NCI-H2107 (cell line): ENCODE measurements at places on chromosomes 1 and 21.

DNA sequence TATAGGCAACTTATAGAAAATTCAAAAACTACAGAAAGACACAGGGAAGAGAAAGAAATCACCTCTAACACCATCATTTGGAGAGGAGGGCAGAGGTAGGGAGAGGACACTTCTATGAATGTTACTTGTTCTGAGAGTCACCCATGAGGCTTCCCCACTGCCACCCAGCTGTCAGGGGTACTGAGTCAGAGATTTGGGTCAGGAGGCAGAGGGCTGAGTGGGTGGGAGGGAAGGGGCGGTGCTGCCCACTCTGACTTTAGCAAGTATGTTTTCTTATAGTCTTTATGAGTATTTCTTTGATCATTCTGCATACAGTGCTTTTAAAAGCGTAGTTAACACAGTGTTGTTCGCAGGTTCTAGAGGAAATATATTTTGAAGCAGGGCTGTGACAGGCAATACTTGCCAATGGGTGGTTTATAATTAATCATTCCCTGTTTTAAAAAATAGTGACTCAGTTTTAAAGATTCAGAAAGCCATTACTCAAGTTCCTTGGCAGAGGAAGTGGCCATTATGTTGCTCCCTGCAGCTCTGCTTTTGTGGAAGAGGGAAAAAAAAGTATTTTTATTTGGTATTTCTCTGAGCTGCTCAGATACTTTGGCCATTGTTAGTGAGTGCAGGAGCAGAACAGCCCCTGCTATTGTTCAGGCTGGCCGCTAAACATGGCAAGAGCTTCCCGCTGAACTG is 18.3 kb downstream of the IL6R start:
- no peak for DNase-seq

DNA sequence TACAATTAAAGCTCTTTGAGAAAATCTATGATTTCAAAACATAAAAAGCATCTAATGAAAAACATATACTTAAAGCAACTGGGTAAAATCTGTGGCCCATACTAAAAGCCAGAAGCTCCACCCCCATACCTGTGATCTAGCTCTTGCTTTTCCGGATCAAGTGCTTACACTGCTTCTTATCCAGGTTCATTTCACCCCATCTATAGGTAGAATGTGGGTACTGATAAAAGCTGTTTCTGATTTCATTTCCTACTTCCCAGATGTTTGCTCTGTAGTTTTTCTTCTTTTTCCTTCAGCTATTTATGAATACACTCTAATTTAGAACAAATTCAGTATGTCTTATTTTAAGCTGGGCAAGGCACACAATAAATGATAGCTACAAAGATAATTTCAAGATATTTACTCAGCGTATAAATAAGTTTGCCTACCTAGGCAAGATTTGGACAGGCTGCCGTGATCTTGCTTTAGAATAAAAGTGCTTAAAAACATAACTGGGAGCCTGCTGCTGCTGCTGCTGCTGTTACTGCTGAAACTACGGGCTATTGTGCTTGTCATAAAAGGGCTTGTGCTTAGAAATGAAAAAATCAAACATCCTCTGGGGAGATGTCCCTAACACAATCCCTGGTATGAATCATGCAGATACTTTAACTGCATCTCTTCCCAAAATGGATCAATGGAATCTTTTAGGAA is 2.1 kb downstream of the SIPA1L2 start:
- peak; percentile 76 for DNase-seq

- no peak for DNase-seq
These were observed 2.8 kb upstream of the RGS5 start for GRCh38 chr1:163205513-163205912.

GRCh38 chr21:33801424-33802405 is 113.9 kb downstream of the ATP5PO start:
- DNase-seq: peak; percentile 91

DNA sequence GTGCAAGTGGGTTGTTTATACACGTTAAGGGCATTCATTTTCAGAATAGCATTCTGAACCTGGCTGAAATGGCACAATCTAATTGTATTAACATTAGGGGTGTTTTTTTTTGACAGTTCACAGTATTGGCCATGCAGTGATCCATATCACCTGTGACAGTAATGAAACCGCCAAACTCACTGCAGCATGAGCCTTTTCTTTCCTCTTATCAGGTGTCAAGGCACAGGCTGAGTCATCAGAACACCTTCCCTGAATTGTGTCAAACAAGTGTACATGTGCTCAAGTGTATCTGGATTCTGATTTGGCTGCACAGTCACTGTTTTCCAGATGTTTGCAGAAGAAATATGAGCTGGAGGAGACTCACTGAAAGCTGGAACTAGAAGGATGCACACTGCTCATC is 47.7 kb upstream of the C8B start:
- no peak for DNase-seq

- DNase-seq: no peak
These were observed 139.1 kb upstream of the FMN2 start for GRCh38 chr1:239952348-239953308.

GRCh38 chr1:212460376-212460775 is 27.7 kb downstream of the NENF start:
- DNase-seq: no peak
